ENCODE measurements at places on chromosomes 12 and 14.

DNA sequence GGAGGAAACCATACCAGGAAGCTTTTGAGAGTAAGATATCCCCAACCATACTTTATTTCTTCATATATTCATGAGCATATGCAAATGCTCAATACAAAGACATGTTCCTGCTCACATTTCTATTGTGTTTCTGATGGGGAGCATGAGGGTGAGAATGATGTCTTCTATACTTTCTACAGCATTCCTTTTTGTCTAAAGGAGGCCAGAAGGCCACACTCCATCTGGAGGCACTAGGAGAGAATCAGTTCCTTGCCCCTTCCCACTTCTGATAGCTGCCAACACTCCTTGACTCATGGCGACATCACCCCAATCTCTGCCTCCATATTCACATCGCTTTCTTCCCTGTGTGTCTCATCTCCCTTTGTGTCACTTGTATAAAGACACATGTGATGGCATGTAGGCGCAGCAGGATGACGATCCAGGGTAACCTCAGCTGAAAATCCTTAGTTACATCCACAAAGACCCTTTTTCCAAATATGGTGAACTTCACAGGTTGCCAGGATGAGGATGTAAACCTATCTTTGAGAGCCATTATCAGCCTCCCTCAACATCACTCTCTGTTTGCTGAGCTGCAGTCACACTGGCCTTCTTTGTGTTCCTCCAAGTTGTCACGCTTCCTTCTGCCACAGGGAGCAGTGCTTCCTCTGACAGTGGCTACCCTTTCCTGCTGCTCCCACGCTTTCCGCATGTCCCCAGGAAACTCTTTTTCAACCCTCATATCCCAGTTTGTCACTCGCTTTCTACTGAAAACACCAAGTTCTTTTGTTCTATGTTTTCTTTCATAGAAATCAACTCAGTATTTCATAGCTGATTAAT is 96.9 kb downstream of the STXBP6 start:
- no peak for DNase-seq

GRCh38 chr12:113214895-113215400 is 6.3 kb upstream of the TPCN1 start:
- no peak for DNase-seq

DNA sequence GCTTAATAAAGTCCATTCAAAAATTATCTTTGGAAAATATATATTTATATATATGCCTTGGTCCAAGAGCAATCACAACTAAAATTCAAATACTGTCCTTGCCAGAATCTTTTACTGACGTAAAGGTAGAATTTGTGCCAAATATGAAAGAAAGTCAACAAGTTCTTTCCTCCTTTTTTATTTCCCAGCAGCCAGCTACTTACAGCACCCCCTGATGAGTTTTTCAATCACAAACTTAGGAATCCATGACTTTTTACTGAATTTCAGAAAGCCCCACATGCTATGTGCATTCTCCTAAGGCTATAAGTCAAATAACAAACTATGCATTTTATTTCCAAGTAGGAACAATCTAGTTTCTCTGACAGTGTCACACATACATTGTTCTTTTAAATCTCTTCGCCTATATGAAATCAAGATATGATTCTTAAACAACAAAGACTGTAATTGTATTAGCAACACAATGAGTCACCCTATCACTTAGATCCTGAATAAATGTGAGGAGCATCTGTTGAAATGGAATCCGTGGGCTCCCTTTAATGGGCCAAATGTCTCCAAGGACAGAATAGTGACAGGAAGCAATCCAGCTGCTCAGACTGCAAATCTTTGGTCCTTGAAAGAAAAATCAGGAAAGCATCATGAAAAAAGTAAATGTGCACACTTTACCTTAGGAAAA is 271.4 kb downstream of the DUSP6 start:
- no peak for DNase-seq

DNA sequence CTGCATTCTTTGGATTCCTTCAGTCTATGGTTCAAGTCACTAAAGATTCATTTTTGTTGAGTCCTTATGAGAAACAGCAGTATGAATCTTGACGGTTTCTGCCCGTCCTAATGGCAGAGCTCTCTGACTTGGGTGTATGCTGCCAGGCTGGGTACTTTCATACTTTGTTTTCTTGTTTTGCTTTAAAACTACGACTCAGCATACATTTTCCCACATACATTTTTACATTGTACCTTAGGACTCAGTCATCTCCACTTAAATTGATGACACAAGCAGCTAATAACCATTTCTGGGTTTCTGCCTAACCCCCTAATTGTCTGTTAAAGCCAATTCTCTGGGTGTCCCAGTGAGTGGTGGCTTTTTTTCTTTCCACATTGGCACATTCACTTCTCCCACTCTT is 4.8 kb upstream of the DDX55 start:
- DNase-seq, result no peak

GRCh38 chr14:61524211-61524806 is 171.0 kb upstream of the HIF1A start:
- peak; percentile 71 for DNase-seq

GRCh38 chr12:83826112-83826511 is 1086.5 kb downstream of the SLC6A15 start:
- peak; percentile 44 for DNase-seq

DNA sequence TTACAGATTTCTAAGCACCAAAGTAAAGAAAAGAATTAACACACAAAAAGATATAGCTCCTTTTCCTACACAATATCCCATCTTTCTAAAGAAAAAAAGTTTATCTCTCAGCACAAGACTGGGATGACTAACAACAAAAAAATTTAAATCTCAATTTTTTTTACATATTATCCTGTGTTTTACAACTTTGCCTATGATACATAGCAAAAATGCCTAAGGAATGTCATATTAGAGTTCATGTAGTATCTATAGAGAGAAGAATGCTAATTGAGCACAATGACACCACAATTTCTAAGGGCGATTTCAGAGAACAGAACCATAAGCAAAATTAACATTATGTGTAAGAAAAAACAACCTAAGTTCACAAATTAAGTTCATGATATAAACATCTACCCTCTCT is 16.3 kb downstream of the C2CD5 start:
- no peak for DNase-seq

- DNase-seq, result no peak
Measured at GRCh38 chr12:21985155-21985554, 43.9 kb upstream of the ABCC9 start.

DNA sequence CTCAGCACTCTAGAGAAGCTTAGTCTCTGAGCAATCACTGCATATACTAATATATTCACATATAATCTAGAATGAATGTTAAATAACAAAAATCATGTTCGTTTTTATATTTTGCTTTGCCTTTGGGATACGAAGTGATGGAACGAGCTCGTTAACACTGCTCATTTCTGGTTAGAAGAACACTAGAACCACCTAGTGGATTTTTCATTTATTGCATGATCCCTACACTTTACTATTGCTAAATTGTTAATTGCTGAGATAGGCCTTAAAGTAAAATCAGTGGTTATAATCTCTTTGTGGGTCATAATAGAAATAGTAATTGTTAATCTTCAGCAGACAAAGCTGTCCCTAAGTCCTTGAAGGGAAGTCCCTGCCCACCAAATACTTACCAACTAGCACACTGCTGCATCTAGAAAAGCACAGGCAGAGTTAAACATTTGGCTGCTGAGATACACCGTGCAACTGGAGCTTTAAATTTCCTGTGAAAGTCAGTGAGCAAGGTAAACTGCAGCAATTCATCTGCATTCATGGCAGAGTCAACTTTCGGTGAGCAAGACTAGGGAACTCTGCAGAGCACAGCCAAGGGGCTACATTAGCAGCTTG is 353.7 kb downstream of the APAF1 start:
- DNase-seq, result peak; percentile 62

- DNase-seq, result no peak
Measured at GRCh38 chr14:28744126-28744525, 22.5 kb upstream of the FOXG1 start.

DNA sequence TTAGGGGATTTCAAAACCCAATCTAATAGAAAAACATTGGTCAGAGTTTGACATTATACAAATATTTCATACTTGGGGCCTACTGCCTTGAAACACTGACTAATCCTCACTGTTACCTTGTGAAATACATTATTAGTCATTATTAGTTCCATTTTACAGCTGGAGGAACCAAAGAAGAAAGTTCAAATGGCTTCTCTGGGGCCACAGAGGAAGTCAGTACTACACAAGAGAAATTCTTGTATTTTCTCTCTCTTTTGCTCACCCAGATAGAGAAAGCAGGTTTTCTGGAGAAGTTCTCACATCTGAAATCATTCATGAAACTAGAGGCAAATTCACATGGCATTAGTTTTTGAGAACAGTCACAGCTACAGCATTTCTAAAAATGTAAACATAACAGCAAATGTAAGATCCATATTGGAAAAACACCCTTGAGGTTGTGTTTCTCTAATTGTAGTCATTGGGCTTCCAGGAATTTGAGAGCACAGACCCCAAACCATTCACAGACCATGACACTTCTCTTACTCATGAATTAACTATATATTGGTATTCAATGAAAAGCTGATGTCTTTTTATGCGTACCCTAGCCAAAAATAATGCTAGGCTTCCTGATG is 83.0 kb downstream of the LLPH start:
- DNase-seq, result no peak

- no peak for DNase-seq
Measured at GRCh38 chr12:28710882-28711281, 438.2 kb upstream of the FAR2 start.

- no peak for DNase-seq
Measured at GRCh38 chr14:92997343-92998061, 74.6 kb downstream of the CHGA start.

DNA sequence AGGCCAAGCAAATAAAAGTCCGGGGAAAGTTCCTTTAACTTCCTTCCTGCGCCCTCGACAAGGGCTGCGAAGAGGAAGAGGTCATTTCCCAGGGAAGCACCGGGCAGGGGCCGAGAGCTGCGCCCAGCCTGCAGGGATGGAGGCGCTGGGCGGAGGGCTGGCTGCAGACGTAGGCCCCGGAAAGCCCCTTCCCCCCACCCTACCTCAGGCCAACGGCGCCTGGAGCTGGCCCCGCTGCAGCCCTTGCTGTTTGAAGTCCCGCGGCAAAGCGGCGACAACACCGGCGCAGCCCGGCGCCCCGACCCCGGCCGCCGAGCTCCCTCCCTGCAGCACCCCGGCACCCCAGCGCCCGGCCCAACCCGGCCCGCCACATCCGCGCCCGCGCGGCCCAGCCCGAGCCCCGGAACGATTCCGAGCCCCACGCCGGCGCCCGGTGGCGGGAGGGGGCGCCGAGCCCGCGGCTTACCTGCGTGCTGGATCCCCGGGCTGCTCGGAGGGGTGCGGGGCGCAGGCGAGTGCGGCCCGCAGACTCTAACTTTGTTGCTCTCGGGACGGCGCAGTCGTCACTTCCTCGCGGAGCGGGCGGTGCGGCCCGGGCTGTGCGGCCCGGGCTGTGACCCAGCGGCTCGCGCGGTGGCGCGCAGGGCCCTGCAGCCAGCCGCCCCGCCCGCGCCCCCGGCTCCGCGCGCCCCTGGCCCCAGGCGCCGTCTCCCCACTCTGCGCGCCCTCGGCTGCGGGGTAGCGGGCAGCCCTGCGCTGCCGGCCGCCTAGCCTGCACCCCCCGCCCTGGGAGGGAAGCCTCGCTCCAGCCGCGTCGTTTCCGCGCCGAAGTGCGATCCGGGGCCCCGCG is 64.8 kb upstream of the PTGR2 start:
- peak; percentile 38 for DNase-seq
